ENCODE measurements at places on chromosomes 13 and 19.

DNA sequence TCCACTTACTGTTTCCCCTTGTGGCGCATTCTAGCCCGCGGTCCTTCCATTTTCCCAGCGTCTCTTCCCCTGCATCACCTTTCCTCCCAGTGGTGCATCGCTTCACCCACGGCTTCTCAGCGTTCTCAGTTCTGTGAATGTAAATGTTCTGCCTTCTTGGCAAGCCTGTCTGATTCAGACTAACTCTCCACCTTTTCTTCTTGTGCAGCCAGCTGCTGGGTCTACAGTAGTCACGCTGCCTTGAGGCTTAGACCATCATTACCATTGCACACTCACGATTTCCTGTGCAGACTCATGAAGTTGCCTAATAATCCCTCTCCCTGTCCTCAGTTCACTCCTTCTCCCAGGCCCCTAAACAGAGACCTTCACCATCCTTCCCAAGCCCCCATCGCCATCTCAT, 75.0 kb downstream of the DHRS12 start:
- no peak for DNase-seq

GRCh38 chr13:62908321-62908720, 1492.7 kb upstream of the PCDH20 start:
- DNase-seq = no peak

GRCh38 chr13:32060401-32060878, 28.9 kb downstream of the FRY start:
- DNase-seq = no peak

GRCh38 chr19:58315580-58315979, 10.4 kb downstream of the ERVK3-1 start:
- no peak for DNase-seq

DNA sequence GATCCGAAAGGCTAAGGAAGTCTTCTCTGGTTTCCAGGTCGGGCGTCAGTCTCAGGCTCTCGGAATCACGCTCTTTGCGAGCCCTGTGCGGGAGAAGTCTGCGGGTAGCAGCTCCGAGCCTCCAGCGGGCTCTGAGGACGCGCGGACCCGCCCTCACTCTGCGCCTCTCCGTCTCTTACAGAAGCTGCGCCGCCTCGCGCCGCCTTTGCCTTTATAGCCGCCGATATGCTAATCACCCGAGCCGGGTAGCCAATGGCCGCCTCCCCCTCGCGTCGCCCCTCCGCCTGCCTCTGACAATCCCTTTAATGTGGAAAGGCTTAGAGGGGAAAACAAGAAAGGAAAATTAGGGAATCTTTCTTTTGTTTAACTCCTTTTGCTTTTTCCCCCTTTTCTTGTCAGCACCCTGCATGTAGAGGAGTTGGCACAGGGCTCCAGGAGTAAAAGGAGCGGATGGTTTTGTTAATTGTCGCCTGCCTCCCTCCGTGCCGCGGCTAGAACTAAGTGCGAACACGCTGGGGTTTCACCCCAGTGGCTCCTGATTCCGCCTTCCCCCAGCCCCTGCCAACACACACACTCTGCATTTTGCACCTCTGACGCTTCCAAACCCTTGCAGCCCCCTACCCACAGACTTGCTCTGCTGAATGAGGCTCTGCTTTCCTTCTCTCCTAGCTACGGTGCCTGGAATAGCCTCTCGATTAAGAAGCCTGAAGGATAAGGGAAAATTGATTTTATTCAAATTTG, at the start of gene PCDH8:
Gene PCDH8 (minus strand): TSS at position 186 of the 741 bp plus-strand sequence. CDS start 204 bp downstream, outside the sequence.
- DNase-seq = no peak

DNA sequence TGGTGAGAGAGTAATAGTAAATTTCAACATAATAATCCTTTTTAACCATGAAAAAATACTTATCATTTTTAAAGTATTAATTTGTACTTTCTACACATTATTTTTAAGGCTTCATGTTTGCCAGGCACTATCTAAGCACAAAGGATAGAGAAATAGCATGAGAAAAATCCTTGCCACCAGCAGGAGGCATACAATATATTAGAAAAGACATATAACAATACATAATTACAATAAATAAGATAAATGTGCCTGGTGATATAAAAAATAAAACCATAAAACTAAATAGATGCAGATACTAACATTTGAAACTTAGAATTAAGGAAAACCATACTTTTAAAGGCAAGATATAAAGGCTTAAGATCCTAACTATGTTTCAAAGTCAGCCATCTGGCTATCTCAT, 1256.4 kb downstream of the DIAPH3 start:
- no peak for DNase-seq

DNA sequence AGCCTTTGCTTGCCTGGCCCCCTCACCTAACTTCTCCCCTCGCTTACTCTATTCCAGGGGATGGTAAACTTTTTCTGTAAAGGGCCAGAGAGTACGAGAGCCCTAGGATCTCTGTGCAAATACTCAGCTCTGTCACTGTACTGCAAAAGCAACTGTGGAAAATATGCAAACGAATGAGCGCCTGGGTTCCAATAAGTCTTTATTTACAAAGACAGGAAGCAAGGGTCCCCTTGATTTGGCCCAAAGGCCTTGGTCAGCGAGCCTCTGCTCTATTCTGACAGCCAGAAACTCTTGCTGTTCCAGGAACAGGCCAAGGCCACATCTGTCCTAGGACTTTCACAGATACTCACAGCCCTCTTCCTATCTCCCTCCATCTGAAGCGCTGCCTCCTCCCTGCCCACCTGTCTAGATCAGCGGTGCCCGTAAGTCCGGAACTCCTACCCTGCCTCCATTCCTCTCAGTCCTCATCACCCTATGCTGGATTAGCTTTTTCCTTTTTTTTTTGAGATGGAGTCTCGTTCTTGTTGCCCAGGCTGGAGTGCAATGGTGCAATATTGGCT, 37.3 kb downstream of the OPA3 start:
- DNase-seq = no peak

DNA sequence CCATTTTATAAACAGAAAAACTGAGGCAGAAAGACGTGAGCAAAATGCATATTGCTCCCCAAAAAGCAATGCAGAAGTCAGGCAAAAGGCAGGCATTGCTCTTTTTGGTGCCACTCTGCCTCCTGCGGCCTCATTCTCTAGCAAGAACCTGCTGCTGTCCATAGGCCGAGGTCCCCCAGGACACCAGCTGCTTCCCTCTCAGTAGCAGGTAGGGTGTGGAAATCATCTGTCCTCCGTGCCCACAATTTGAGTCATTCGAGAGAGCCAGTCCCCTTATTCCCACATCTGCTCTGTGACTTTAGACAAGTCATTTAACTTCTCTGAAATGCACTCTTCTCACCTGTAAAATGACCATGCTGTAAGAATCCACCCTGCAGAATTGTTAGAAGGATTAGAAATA, 50.0 kb downstream of the TNFRSF19 start:
- no peak for DNase-seq

GRCh38 chr13:74026753-74027152, 107.5 kb downstream of the KLF12 start:
- DNase-seq = peak; percentile 73

GRCh38 chr13:93635616-93636032, 409.0 kb downstream of the GPC6 start:
- DNase-seq = no peak

DNA sequence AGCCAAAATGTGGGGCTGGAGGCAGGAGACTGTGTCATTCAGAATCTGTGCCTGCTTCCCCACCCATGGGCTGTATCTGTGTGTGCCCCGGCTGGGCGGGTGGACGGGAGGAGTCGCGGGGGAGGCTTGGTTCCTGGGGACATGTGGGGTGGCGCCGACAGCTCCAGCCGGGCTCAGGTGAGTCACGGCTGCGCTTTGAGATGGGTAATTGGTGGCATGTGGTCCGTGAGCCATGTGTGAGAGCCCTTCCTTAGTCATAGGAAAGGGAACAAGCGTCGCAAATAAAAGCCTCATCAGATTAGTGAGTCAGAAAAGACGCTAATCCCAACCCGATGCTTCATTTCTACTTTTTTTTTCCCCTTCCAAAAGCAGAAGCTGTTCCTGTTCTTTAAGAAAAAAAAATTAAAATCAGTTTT, 118.6 kb upstream of the ZNF536 start:
- no peak for DNase-seq

DNA sequence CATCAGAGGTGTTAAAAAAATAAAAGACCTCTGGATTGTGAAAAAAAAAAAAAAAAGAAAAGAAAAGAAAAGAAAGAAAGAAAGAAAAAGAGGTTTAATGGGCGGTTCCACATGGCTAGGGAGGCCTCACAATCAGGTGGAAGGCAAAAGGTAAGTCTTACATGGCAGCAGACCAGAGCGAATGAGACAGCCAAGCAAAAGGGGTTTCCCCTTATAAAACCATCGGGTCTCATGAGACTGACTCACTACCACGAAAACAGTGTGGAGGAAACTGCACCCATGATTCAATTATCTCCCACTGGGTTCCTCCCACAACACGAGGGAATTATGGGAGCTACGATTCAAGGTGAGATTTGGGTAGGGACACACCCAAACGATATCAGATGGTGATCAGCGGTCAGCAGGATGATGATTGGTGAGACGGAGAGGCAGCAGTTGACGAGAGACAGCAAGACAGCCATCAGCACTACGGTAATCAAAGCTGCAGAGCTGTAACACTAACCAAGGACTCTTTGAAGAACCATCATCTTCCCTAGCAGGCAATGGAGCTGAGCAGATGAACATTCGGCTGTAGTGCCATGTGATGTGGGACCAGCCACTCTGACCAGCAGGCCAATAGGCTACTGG, 3.9 kb upstream of the CD209 start:
- peak; percentile 73 for DNase-seq

GRCh38 chr19:43738780-43739211, 16.0 kb downstream of the SMG9 start:
- no peak for DNase-seq

- DNase-seq = peak; percentile 56
These were observed 37.7 kb downstream of the GSX1 start for GRCh38 chr13:27830010-27830409.

GRCh38 chr13:35252536-35253205, 223.8 kb downstream of the MAB21L1 start:
- DNase-seq = no peak

DNA sequence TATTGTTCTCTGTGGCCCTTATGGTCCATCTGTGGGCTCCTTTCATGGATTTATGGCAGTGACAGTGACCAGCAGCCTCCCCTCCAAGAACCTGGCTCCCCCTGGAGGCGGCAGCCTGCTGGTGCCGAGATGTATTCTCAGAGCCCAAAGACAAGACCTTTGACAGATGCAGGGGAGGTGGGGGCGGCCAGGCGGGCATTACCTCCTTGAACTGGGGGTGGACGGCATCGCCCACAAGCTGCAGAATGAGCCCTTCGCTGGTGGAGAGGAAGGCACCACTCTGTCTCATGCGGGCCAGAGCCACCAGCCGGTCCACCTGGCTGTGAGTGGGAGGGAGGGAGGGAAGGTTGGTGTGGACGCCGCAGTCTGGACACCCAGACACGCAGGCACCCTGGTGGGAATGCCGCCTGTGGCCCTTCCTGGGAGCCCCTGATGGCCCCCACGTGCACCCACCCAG, 6.6 kb downstream of the ISOC2 start:
- DNase-seq = peak; percentile 53

DNA sequence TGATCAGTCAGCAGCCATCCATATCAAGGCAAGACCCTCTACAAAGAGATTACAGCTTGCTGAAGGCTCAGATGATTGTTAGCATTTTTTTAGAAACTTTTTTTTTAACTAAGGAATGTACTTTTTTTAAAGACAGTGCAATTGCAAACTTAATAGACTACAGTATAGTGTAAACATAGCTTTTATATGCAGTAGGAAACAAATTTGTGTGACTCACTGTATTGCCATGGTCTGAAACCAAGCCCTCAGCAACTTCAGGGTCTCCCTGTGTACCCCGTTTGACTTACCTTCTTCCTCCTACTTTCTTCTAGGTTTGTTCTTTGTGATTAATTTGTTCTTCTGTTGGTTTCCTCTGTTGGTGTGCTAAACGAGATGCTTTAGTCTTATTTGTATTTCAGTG, 93.0 kb upstream of the TEX29 start:
- DNase-seq = no peak

- no peak for DNase-seq
These were observed 36.2 kb downstream of the ERICH4 start for GRCh38 chr19:41478875-41479756.

- no peak for DNase-seq
These were observed 35.7 kb downstream of the DZIP1 start for GRCh38 chr13:95608640-95609323.

DNA sequence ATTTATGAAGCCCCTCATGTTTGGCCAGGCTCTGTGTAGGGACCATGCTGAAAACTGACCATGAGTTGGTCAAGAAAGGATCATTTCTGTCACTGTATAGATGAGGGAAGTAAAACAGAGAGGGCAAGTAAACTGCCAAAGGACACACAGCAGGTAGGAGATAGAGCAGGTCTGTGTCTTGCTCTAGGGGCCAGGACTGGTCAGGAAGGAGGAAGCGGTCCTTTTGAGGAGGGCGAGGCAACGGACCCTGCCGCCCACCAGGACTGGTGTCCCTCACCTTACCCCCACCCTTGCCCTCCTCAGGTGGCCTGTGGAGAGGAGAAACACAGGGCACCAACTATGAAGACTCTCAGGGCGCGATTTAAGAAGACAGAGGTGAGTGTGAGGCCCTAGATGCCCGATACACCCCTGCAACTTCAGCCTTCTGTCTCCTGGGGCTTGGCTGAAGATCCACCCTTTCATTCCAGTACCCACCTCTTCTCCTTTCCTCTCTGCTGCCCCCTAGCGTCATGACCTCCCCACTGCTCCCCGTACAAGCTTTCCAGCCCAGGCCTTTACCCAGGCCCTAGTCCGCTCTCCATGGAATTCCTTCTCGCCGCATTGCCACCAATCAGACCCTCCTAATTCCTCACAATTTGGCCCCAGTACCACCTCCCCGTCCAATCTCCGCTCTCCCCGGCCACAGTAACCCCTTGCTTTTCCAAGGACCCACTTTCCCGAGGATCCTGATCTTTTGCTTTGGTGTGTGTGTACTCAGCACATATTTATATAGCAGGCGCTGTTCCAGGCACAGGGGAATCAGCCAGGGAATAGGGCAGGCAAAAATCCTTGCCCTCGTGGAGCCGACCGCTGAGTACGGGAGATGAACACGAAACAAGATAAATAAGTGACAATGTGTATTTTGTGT, 3.9 kb downstream of the ANKRD24 start:
- DNase-seq = peak; percentile 87

DNA sequence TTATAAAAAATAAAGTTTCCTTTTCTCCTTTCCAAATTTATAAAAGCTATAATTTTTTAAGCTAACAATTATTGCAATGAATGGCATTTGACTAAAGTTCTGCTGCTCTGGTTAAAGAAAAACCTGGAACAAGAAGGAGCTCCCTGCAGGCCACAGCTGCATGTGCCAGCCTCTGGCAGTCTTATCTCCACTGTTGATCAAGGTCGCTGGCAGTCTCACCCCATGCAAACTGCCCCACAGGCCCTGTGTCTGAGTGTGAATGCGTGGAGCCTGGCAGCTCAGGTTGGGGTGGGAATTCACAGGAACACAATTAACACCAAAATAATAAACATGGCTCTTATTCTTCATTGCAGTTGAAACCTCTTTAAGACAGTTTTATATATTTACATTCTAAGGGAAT, 30.2 kb upstream of the FREM2 start:
- DNase-seq = no peak

All from stimulated activated CD4-positive, alpha-beta T cell treated with anti-CD3 and anti-CD28 coated beads, Interleukin-4, amount 100 ng/mL, for 24 hours (primary cell).